ENCODE measurements at places on chromosomes 1 and 21. TPM values are rescaled to one million over a fixed set of nuclear protein-coding genes. Genes with fewer than 3 reads are reported as not detected.

The SYCP1 gene
- total RNA-seq: not detected

The FCRL2 gene
- total RNA-seq: not detected

The AMPD1 gene
- 40.7 TPM for total RNA-seq

The ERICH3 gene
- not detected for total RNA-seq

The CRB1 gene
- 1.0 TPM for total RNA-seq

The SELENBP1 gene
- total RNA-seq: 74.6 TPM

The ARHGEF19 gene
- total RNA-seq: 0.52 TPM

The TNNT2 gene
- total RNA-seq: 89.2 TPM

The TAS1R1 gene
- 5.7 TPM for total RNA-seq

Measured in skeletal muscle tissue (tissue), 5 donors.